ENCODE measurements at places on chromosomes 1 and 21. TPM values are rescaled to one million over a fixed set of nuclear protein-coding genes. Genes with fewer than 3 reads are reported as not detected.

GRCh38 chr1:27831568-27832410 lies 1.2 kb downstream of the PPP1R8 start:
- no peak for DNase-seq

GRCh38 chr1:47611992-47612391 lies 174.1 kb downstream of the FOXD2 start:
- no peak for DNase-seq

DNA sequence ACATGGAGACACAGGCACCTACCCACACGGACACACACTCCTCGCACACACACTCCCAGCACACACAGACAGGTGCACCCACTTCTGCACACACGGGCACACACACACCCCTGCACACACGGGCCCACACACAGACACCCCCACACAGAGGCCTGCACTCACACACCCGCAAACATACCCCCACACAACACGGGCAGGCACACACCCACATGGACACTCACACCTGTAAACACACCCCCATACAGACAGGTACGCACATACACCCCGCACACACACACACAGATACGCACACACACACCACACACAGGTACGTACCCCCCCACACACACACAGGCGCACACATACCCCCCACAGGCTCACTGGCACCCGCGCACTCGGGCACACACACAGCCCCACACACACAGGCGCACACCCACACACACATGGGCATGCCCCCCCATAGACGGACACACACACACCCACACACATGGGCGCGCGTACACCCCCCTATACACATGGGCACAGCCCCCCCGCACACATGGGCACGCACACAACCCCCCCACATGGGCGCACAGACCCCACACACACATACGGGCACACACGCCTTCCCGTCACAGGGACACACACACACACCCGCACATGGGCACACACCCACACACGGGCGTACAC lies 6.1 kb downstream of the ATAD3A start:
- DNase-seq: no peak

DNA sequence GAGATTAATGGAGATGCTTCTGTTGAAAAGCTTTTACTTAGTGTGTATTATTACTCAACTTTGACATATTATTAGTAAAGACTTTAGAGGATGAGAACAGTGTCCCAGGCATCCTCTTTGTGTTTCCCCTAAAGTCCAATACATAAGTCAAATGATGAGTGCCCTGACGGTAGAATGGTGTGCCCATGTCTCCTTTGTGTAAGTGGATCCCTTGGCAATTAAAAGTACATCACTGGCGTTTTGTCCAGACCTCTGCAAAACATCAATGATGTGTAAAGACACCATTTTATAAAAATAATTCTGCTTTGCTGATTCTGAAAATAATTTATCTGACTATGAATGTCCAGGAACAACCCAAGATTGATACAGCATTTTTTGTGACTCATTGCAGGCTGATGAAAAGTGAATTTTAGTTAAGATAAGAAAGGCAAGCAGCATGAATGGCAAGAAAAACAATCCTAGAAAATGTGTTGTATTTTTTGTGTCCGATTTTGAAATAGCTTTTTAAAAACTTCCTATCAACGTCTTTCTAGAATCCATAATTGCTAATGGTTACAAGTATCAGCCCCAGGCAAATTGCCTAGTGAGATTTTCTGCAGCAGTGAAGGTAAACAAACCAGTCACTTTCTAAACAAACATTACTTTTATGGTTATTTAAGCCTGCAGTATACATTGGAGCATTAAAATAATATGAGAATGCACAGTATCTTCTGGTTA lies 251.5 kb downstream of the PTPRC start:
- DNase-seq: no peak

Gene ARHGEF16
- total RNA-seq: 2.1 TPM
